ENCODE measurements at places on chromosomes 6 and 20.

- no peak for DNase-seq
Measured at GRCh38 chr6:135036731-135037420, 17.7 kb downstream of the HBS1L start.

DNA sequence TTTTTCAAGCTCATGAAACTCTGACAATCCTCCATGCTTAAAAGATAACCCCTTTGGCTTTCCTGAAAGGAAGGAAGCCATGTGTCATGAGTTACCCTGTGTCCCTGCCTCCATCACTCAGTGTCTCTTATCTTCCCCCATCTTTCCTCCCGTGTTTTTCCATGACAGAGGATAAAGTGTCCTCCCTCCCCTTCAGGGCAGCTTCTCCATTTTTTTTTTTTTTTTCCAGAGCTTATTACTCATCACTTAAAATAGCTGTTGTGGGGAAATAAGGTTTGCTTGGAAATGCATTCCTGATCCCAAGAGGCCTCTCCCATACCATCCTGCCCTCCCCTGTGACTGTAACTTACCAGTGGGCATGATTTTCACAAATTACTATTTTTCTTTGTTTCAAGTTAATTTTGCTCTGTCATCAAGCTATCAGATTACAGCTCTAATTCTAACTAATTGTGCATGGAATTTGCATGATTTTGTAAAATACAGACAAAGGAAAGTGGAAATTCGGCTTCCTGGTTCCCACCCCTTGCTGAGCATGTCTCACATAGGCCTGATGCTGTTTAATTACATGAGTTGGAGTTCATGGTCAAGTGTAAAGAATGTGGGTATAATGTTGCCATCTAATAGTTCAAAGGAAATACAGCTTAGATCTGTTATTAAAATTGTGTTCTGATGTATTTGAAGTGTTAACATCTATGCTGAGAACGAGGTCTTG lies 614.5 kb upstream of the FLRT3 start:
- no peak for DNase-seq

DNA sequence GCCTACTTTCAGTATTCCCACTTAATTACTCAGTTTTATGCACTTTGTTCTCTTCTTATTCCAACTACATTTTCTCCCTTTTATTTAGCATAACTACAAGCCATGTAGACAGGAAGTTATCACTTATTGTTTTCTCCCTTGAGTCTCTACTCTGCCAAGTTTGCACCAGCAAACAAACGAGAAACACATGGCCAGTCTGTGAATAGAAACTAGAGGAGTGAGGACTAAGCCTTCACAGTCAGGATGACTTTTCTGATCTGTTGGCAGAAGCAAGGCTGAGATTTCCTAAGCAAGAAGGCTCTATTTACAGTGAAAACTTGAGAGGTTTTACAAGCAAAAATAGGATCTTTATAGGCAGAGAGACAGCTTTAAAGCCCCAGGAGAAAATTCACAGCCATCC lies 69.8 kb upstream of the TINAG start:
- no peak for DNase-seq

DNA sequence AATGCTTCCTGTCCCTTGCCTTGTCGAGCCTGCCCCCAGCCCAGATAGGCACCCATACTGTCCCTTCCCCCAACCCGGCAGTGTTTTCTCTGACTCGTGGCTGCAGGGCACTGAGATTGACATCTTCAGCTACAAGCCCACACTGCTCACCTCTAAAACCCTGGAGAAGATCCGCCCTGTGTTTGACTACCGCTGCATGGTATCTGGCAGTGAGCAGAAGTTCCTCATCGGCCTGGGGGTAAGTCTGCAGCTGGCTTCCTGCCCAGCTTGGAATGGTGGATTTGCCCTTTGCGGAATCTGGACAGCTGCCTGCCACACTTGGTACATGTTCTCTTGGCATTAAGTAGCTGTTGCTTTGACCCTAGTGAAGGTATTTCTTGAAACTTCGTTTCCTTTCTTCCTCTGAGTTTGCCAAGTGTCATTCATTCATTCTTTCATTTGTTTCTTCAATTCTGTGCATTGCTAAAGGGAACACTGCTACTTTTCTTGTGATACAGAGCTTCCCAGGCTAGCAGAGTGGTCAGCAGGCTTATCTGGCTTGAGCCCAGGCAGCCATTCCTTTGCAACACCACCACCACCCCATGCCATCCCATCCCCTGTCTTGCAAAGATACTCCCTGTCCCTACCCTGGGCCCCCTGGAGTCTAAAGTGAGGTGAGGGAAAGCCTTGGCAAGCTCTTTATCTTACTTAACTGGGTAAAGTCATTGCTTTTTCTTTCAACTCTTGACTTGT lies 26.2 kb downstream of the CCDC167 start:
- DNase-seq: no peak

DNA sequence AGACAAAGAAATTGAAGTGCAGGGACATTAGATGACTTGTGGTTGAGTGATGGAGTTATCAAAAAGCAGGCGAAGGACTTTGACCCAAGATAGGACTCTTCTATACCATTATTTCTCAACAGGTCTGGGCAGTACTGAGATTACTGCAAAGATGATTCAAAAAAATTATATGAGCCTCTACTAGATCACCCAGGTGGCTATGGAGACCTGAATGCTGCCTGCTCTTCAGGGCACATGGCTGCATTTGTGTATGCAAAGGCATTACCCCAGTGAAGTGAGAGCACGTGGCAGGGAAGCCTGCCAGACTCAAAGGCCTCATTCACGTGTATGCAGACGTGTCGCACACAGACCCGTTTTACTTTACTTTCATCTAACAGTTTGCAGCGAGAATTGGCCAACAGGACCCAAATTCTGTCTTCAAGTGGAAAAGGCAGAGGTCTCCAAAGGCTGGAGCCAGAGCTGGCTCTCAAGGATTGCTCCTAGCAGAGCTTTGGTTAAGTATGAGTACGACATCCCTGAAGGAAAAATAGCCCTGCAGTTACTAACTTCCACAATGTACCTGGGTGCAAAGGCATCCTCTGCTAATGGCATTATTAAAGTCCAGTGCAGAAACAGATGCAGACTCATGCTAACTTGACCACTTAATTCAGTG lies 113.8 kb upstream of the ARMC2 start:
- DNase-seq: no peak

GRCh38 chr6:74768120-74768519 lies 437.7 kb downstream of the COL12A1 start:
- DNase-seq: no peak

DNA sequence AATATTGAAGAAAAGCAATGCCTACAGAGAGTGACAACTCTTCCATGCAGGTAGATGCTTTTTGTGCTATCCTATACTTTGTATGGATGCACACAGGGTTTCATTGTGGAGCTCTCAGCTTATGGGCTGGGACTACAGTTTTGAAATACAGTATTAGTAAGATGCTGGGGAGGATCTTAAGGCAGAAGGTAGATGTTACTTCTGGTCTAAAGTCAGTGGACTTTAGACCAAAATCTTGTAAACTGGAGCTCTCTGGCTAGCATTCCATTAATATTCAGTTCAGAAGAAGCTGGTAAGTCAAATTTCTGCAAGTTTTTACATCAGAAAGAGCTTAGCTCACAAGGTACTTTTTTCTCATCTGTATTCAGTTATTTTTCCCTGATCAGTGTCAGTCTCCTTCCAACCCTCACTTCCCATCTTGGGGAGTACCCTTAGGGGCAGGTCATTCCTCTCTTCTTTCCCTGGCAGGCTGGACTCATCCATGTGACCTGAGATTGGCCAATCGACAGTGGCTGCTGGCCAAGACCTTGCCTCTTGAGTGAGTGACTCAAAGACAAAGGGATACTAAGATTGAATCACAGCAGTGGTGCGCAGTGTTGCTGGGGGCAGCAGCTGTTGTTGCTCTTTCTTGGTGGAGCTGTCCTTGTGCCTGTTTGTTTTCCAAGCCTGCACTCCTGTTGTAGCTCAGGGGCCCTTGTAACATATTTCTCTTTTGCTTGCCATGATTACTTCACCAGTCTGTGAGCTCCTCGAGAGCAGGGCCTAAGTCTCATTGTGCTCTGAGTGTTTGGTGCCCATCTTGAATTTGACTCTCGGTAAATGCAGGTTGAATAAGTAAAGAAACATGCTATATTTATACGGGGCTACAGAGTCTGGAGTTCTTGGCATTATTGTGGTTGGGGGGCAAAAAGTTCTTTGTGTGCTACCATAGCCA lies 2.8 kb upstream of the PHF20 start:
- DNase-seq: no peak

- DNase-seq: no peak
Measured at GRCh38 chr6:82365016-82365795, 1.6 kb downstream of the TPBG start.

GRCh38 chr6:16730738-16731477 lies 30.4 kb downstream of the ATXN1 start:
- DNase-seq: no peak

DNA sequence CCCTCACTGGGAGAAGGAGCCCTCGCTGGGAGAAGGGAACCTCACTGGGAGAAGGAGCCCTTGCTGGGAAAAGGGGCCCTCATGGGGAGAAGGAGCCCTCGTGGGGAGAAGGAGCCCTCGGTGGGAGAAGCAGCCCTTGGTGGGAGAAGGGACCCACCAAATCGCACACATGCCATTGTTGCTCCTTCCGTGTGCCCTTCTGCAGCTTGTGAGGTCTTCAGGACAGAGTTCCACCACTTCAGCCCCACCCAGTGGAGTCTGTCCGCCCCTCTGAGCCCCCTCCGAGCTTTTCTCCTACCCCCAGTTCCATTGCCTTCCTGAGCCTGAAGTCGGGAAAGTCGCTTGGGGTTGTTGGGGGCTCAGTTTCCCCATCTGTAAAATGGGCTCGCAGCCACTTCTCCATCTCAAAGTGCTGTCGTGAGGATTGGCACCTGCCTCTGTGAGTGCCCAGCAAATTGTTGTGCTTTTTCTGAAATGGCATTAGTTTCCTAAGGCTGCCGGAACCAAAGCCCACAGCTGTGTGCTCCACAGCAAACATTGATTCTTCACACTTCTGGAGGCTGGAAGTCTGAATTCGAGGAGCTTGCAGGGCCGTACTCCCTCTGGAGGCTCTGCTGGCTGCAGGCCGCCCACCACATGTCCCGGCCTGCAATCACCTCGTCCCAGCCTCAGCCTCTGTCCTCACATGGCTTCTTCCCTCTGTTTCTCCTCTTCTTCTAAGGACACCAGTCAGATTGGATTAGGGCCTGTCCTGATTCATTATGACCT lies 124.7 kb upstream of the PMEPA1 start:
- no peak for DNase-seq

DNA sequence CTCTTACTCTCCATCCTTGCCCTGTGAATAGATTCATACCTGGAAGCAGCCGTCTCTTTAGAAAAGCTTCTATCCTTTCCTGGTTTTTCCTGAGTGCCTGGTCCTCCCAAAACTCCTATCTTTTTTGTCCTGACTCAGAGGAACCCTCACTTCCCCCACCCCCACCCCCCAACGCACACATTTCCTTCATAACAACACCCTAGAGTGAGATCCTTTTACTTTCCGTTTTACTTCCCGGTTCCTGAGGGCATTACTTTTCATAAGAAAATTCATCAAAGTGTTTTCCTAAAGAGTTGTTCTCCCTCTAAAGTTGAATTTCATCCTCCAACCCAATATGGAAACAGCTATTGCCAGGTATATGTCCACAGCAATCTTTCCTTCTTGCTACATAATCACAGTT lies 327.0 kb downstream of the NRN1 start:
- DNase-seq: no peak

DNA sequence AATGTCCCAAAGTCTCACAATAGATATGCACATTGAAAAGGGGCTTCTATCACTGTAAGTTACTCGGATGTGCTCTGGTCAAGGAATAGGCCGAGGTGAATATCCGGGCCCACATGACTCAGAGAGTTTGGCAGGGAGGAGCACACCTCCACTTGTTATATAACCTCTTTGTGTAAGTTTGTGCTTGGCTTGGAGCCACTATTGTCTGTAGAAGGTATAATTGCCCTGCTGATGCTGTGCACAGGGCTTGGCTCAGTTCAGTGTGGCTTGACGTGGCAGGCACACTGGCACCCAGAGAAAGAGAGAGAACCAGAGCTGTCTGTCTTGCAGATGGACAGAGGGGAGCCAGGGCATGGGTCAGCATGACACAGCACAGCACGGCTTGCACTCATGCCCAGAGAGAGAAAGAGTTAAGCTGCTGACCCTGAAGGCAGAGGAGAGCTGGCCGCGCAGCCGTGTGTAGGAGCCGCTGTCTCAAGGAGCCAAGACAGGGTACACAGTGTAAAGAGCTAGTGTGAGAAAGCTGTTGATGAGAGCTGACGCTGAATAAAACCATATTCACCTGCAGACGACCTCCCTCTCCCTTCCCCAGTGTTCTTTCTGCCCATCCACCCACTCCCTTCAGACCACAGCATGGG lies 482.5 kb downstream of the C6orf118 start:
- DNase-seq: no peak

DNA sequence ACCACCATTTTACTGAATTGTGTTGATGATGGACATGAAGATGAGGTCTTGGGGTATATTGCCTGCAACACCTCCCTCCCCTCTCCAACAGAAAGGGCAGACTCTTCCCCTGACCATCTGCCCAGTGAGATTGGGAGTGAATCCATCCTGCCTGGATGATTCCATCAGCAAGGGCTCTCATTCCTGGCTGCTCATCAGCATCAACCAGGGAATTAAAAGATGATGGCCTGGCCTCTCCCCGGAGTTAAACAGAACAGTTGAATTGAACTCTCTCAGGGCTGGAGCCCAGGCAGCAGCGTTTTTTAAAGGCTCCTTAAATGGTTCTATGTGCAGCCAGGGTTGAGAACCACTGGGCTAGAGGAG lies 14.6 kb upstream of the MRPS18A start:
- DNase-seq: no peak

DNA sequence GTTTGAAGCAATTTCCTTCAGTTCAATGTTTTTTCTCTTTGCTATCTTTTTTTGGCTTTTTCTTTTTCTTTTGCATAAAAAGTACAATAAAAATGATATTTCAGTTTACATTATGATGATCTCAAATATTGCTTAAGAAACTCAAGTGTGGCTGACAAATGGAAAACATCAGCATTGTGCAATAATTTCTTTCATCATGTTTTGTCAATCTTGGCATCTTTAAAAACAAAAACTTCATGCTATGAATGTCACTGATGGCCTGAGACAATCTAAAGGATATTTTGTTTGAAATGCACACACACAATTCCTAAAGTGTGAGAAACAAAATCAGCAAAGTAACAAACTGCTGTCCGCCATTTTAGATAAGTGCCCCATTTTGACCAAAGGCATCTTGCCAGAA lies 13.9 kb upstream of the MTCL3 start:
- DNase-seq: no peak

- DNase-seq: no peak
Measured at GRCh38 chr6:14379568-14379967, 262.0 kb downstream of the CD83 start.

GRCh38 chr6:170019818-170020583 lies 268.6 kb downstream of the ERMARD start:
- no peak for DNase-seq
